ENCODE measurements at places on chromosomes 7 and 10.
A peak's percentile ranks its signal among the peaks of the same experiment; 100 is the strongest.

GRCh38 chr7:115363916-115364315 lies 442.0 kb downstream of the MDFIC start:
- no peak for DNase-seq

GRCh38 chr7:106465704-106466468 lies 181.1 kb upstream of the NAMPT start:
- no peak for DNase-seq

GRCh38 chr10:30509508-30509907 lies 75.5 kb downstream of the MAP3K8 start:
- DNase-seq = no peak

DNA sequence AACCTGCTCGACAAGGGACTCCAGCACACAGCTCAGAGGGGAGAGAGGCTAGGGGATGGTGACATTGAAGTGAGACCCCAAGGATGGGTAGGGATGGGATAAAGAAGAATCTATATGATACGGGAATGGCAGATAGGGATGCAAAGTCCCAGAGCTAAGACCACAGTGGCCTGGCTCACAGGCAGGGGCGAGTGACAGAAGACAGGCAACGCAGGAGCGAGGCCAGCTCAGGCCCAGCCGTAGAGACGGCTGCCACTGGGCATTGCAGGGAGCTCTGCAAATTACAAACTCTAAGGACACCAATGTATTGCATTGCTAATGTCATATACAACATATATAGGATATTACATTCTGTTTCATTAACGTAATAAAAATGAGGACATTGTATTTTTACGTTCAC lies 131.4 kb downstream of the TCERG1L start:
- DNase-seq = no peak

GRCh38 chr7:82430500-82431465 lies 12.8 kb downstream of the CACNA2D1 start:
- no peak for DNase-seq

DNA sequence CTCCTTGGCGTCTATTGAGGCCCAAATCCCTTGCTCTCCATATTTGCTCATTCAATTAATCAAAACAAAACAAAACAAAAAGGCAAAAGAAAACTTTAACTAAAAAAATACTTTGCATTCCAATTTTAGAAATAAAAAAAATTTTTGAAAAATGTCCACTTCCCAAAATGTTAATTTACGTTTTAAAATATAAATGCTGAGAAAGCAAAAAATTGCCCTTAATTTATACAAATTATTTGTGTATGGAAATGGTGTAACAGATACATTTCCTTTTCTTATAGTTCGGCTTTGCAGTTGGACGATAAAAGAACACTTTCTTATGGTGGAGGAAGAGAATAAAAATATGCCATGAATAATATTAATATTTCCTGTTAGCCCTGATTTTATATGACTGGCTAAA lies 652.8 kb upstream of the PFKP start:
- DNase-seq = no peak

DNA sequence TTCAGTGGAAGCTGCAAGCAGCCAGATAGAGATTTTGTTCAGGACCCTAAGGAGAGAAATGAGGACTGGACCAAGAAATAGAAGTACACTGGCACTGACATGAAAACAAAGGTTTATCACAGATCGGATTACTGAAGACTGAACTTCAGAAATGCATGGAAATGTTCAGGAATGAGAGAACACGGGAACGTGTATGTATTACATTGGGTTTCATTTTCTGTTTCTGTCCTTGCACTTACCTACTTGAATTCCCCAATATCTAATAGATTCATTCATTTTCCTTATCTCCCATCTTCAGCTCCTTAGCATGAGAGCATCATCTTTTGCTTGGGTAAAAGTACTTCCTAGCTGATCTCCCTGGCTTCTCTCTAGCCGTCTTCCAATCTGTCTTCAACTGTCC lies 114.5 kb downstream of the CACNB2 start:
- no peak for DNase-seq

DNA sequence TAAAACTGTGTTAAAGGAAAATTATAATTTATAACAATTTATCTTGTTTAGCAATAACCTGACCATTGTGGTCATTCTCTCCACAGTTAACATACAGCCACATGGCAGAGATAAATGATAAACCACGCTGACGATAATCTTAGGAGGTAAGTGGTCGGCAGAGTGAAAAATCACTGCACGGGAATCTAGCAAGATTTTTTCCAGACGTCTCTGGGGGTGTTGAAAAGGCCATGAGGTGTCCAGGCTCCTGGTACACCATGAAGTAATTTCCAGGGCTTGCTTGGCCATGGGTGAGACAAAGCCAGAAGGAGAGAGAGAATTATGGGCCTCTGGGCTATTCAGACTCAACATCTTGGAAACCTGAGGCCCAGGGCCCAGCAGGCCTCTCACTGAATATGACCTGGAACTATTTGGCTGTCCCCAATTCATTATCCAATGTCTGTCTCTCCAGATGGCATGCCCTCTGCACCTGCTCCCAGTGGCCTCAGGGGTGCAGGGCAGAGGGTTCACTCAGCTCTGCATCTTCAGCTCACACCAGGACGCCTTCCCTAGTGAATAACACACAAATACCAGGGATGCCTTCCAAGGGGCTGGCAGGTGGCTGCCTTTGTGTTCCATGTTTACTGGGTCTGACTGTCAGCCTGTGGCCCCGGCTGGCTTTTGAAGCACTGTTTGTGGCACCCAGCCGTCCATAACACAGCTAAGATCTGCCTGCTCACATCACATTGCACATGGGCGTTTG lies 590.4 kb upstream of the PFKP start:
- no peak for DNase-seq

DNA sequence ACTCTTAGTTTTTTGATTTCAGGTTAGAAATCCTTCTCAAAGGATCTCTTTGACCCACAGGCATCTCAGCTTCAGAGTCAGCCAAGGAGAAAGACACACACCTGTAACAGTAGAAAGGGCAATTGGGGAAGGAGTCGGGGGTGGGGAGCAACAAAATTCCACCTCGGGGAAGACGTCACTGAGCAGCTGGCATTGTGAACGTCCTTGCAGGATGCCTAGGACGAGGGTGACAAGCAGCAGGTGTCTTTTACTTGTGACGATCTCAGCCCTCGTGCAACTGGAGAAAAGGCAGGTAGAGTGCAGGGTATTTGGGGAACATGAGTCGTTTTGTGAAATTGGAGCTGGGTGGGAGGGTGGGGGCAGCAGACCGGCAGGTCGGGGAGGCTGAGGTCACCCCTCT lies 627.0 kb downstream of the ACTR3B start:
- no peak for DNase-seq

GRCh38 chr7:13724191-13724976 lies 265.1 kb downstream of the ETV1 start:
- DNase-seq = no peak

DNA sequence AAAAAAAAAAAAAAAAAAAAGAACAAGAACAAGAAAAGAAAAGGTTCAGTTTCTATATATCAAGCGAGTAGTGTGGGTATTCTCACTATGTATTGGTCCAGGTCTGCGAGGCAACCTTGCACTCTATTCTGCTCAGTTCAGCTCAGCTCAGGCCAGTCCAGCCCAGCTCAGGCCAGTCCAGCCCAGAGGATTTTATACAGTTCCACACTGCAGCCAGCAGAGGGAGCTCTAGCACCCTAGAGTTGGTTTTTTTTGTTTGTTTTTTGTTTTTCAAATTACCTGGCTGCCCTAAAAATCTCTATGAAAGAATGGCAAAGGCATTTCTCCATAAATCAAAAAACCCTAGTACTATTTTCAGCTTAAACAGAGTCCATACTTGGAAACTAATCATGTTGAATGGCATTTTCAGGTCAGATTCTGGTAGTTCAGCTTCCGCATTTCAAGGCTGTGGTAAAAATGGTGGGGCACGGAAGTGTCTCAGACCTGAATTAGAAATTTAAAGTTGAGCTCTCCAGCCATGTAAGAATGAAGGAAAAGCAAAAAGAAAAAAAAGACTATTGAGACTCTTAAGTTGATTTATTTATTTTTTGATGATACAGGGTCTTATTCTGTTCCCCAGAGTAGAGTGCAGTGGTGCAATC lies 55.2 kb upstream of the GSDME start:
- DNase-seq = peak; percentile 48

DNA sequence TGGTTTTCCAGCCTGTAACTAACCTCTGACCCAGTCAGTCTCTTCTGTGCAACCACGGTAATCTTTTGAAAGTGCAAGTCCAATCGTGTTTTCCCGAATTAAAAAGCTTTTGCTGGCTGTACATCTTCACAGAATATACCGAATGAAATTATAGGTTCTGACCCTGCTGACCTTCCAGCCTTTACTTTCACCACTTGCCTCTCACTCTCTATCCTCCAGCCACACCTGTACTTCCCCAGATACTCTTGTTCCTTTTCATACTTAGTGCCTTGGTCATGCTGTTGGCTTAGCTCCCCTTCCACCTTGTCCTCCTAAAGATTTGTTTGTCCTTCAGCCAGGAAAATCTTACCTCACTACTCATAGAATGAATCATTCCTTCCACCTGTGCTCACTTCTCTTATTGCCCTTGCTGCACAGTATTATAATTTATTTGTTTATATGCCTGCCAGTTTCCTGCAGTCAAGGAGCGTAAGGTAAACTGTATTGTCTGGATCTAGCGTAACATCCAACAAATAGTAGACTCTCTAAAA lies 2.3 kb upstream of the PNPLA8 start:
- DNase-seq = no peak

GRCh38 chr7:99089914-99090629 lies 53.8 kb downstream of the SMURF1 start:
- no peak for DNase-seq

DNA sequence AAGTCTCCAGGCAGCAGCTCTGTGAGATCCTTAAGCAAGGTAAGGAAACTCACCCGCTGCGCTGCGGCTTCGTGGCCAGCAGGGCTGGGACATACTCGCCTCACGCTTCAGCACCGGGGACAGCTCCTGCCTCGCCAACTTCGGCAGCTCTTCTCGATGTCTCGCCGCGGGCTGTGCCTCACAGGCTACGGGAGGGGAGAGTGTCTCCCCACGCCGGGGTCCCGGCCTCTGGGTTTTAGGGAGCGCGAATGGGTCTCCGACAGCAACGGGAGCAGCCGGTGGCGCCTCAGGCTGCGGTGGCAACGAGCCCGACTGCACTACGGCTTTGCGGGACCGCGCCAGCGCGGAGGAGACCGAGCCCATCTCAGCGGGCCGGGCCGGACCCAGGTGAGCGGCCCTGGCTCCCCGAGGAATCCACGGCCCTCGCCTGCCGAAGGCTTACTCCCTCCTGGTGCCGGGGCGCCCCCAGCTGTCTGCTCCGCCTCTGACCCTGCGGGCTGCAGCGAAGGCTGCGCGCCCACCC lies 62.4 kb downstream of the LSM5 start:
- DNase-seq = peak; percentile 48

GRCh38 chr7:151406886-151407583 lies 2.8 kb downstream of the WDR86 start:
- no peak for DNase-seq

GRCh38 chr10:48672596-48673265 lies 11.9 kb upstream of the WDFY4 start:
- no peak for DNase-seq

- no peak for DNase-seq
Observed at GRCh38 chr7:130488392-130489139, 3.3 kb upstream of the MEST start.

GRCh38 chr7:151810441-151811232 lies 66.3 kb downstream of the PRKAG2 start:
- no peak for DNase-seq

DNA sequence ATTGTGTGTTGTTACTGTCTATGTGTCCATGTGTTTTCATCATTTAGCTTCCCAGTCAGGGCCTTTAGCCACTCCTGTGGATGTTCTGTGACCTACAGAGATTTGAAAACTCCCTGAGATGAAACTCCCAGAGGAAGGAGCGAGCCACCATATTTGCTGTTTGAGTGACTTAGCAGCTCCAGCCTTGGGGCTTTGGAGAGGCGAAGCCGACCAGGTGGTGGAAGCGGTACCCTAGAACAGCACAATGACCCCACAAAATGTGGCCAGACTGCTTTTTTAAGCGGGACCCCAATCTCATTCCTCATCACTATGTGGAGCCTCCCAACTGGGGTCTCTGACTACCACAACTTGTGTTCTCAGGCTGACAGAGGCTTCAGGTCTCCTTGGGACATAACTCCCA lies 323.9 kb upstream of the KCND2 start:
- no peak for DNase-seq

GRCh38 chr10:131226446-131227162 lies 84.9 kb downstream of the TCERG1L start:
- no peak for DNase-seq

DNA sequence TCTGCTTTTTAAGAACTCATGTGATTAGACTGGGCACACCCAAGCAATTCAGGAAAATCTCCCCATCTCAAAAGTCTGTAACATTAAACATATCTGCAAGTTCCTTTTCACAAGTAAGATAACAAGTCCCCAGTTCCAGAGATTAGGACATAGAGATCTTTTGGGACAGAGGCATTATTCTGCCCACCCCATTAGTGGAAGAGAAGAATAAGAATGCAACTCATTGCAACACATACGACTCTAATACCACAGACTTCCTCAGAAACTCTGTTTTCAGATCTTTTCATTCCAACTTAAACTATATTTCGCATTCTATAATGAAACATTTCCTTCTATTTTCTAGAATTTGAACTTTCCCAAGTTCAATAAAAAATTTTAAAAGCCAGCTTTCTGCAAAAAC lies 137.7 kb downstream of the SEMA3C start:
- no peak for DNase-seq

DNA sequence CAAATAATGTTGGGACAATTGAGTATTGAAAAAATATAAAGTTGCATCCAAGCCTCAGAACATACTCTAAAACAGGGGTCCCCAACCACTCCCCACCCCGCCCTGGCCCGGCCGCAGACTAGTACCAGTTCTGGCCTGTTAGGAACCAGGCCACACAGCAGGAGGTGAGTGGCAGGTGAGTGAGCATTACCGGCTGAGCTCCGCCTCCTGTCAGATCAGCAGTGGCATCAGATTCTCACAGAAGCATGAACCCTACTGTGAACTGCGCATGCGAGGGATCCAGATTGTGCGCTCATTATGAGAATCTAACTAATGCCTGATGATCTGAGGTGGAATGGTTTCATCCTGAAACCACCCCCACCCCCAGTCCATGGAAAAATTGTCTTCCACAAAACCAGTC lies 19.4 kb downstream of the HIPK2 start:
- no peak for DNase-seq

GRCh38 chr7:123305840-123306375 lies 106.1 kb upstream of the SLC13A1 start:
- DNase-seq = no peak

DNA sequence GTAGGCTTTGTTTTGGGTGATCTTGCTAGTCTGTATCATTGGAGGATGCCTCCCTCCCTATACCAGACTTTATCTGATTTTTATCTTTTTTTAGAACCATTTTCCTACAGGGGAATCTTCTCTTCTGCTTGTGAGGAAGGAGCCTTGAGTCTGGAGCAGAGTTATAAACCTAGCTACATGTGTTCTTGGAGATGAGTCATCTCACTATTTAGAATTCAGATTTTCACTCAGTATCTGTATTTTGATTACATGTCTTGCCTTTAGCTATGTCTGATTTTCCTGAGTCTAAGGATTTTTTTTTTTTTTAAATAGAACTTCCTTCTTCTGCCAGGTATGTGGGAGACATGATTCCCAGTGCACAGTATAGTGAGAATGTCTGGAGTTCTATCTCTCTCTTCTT lies 211.6 kb upstream of the MBL2 start:
- no peak for DNase-seq

- DNase-seq = peak; percentile 96
Observed at GRCh38 chr10:110512461-110513187, 14.9 kb downstream of the DUSP5 start.

Data from HT1080 (cell line).